ENCODE measurements at places on chromosomes 6 and 20.

DNA sequence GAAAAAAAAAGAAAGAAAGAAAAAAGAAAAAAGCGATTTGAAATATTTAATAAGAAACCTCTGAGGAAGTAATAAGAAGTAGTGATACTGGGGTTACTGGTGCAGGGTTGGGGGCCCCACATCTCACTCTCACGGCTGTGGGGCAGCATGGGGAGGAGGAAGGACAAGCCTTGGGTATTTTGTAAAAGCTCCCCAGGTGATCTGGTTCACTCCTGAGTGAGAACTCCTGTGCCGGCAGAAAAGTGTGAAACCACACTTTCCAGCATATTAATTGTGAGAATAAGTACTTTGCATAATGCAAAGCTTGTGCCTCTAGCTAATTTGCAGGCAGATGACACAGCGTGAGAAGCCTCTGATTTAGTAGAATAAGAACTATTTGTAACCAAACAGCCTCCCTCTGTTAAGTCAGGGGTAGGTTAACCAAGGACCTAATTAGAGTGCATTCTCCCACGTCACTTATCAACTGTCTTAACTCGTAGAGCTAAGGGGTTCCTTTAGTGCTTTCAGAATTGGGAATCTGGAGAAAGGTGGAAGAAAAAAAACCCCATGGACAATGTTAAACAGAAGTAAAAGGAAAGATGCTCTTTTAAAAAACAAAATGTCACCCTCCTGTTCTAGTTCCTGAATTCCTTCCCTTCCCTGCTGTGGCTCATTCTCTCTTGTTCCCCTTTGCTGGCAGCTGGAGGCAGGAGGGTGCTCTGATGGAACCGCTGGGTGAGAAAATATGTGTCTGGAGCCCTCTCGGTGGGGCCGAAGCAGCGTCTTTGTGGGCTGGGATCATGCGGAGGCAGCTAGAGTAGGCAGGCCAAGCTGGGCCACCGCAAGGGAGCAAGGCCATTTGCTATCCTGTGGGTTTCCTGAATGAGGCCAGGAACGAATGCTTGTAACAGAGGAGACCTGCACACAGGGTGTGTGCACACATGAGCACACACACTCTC is 108.7 kb downstream of the FYN start:
- no peak for DNase-seq

DNA sequence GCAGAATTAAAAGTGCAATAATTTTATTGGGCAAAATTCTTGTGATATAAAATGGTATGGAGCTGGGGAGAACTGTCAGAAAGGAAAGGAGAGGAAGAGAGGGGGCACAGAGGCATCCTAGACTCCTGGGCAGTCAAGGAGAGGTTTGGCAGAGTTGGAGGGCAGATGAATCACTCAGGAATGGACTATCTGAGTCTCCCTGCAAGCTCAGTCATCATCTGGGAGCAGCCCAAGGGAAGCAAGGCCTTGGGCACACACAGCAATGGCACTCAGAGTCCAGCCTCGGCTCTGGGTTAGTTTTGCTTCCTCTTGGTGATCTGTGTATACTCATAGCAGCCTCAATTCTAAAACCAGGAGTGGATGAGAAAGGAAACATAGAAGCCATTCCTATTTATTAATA is 67.2 kb downstream of the SLC22A1 start:
- no peak for DNase-seq

- no peak for DNase-seq
These were observed 426.5 kb upstream of the RNF217 start for GRCh38 chr6:124535746-124536145.

- DNase-seq = no peak
These were observed 35.5 kb downstream of the DHX35 start for GRCh38 chr20:38997622-38998021.

- DNase-seq = no peak
These were observed 3.6 kb upstream of the TOX2 start for GRCh38 chr20:43911066-43911465.

DNA sequence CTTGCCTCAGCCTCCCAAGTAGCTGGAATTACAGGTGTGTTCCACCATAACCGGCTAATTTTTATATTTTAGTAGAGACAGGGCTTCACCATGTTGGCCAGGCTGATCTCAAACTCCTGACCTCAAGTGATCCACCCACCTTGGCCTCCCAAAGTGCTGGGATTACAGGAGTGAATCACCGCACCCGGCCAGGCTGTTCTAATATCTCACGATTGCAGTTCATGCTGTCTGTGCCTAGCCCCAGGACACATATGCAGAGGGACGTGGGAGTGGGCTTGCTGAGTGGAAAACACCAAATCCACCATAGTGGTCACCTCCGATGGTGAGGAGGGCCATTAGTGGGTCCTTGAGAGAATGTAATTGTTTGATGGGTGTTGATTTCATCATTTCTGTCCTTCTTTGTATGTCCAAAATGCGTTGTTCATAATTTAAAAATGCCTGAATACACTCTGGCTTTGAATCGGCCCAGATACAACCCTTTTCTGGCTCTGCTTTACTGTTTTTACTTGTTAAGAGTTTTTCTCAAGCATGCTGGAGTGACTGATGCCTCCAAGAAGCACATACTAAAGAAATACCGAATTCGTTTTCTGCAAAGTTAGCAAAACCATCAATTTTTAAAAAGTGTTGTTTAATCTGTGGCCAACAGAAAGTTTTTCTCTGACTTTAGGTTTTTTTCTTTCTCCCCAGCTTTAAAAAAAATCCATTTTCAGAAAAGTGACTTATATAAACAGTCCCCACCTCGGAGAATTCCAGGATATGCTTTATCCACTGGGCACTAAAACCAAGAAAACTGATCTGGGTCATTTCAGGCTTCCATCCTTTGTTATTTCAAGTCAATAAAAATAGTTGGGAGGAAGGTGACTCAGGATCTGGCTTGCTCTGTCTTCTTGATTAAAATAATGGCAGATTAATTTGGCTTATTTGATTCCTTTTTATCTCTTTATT is 18.8 kb upstream of the RALGAPA2 start:
- no peak for DNase-seq
